Astrocyte of the spinal cord (primary cell): ENCODE measurements at places on chromosomes 12 and 14.
A peak's percentile ranks its signal among the peaks of the same experiment; 100 is the strongest.

GRCh38 chr12:88471331-88472045, 108.8 kb downstream of the KITLG start:
- DNase-seq: peak; percentile 82

DNA sequence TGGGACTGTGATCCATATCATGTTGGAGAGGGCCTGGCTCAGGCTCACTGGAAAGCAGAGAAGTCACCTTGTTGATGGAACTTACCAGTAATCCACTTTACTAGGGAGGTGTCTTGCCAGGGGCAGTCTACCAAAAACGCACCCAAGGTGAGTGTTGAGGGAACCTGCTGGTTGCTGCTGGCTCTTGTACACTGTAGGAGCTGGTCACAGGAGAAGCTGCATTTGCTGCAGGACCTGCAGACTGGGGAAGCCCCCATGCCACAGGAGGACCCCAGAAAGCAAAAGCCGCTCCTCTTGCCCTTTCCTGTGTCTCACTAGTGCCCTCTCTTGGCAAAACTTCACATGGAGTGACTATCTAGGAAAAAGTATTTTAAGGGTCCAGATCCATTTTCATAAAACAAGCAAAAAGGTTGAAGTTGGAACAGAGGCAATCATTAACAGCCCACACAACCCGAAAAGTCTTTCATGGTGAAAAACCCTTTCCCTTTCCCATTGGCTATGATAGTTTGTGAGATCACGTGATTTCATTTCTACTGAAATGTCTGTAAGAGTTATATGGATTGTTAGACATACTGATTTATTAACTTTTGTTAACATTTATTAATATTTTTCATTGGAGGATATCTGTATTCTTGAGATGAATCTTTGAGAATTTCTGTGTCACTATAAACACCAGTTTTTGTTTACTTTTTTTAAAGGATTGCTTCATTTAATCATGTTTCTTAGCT, 59.2 kb downstream of the RASSF8 start:
- no peak for DNase-seq

DNA sequence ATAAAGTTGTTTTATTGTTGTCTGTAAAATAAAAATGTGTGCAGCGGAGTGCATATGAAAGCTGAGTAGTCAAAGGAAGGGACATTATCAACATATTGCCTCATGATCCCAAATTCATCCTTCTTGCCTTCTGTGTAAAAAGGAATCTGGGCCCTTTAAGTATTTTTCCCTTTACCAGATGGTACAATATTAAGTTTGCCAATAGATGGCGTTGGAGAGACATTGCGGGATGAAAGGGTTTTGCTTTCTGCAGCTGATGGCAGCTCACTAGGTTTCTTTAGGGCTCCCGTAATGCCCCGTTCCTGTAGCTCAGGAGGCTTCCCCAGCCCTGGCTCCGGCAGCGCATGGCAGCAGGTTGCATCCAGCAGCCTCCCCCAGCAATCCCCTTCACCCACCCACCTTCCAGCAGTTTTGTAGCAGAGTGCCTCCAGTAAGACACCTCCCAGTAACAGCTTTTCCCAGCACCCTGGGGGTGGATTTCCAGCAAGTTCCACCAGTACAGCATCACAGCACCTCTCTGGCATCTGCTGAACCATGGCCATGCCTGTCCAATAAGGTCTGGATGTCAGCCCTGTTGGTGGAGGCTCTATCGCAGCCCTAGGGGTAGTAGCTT, 354.4 kb downstream of the MED13L start:
- DNase-seq: peak; percentile 7

GRCh38 chr12:42730291-42730690, 140.7 kb upstream of the PRICKLE1 start:
- DNase-seq: peak; percentile 67

GRCh38 chr14:92740440-92740839, 8.0 kb downstream of the LGMN start:
- DNase-seq: no peak

- DNase-seq: no peak
Measured at GRCh38 chr12:84995641-84996040, 40.4 kb downstream of the TSPAN19 start.

GRCh38 chr12:78963439-78964227, 99.1 kb downstream of the SYT1 start:
- peak; percentile 36 for DNase-seq

GRCh38 chr12:68042212-68042699, 53.0 kb downstream of the IFNG-AS1 start:
- DNase-seq: no peak

DNA sequence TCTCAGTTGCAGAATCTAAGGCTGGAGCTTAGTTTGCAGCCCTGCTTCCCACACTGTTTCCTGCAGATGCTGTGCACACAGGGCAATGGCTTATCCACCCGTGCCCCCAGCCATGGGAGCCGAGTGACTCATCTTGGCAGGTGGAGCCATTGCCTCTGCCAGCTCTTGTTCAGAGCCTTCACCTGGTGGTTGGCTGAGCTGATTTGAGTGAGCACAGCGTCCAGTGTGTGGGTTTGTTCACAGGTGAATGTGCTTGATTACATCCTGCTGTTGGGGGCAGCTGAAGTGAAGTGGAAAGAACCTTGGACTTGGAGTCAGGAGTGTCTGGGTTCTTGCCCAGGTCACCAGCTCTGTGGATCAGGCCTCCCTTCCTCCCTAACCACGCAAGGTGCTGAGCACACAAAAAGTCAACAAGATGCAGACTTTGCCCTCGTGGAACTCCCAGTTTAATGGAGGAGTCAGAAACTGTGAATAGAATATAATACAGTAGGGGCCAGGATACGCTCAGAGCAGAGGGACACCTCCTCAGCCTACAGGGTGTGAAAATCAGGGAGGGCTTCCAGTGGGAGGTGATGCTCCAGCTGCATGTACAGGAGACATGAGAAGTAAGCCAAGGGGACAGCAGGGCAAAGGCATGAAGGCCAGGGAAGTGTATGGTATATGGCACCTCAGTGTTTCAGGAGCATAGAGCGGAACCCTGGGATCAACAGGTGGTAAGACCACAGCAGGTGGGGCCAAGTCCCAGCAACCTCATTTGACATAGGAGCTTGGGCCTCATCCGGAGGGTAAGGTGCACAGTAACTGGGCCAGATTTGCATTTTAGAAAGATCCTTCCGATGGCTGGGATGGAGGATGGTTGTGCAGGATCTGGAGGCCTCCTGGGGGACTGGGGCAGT, 22.8 kb downstream of the JDP2 start:
- DNase-seq: peak; percentile 35
